ENCODE measurements at places on chromosomes 16 and 17.

DNA sequence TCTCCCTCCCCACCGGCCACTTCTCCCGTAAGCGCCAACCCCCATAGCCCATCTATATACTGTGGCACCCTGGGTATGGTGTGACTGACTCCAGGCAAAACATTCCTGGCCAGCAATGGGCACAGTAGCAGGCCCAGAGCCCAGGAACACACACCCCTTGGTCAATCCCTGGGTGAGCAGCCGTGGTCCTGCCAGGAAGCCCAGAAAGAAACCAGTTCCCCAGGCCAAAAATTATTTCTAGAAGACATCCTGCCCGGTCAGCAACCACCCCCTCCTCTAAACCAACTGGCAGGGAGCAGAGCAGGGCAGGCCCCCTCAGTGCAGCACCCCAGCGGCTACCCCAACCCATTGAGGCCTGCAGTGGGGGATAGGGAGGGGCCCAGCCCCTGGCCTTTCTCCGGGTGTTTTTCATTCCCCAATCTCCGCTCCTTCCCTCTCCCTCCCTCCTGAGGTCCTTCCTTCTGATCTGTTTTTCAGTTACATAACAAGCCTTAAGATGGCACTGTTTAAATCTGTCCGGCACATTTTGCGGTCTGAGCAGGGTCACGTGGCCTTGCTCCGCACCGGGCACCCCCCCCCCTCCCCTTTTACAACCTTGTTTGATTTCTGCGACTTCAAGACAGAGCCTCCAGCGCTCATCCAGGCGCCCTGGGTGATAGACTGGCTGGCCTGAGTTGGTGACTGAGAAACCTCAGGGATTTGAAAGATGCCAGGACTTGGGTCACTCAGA lies 2.0 kb downstream of the NPTX1 start:
- no peak for DNase-seq

- DNase-seq, result no peak
Measured at GRCh38 chr17:6233856-6234255, 163.7 kb downstream of the WSCD1 start.

- DNase-seq, result no peak
Measured at GRCh38 chr16:8632675-8633182, 11.2 kb downstream of the METTL22 start.

DNA sequence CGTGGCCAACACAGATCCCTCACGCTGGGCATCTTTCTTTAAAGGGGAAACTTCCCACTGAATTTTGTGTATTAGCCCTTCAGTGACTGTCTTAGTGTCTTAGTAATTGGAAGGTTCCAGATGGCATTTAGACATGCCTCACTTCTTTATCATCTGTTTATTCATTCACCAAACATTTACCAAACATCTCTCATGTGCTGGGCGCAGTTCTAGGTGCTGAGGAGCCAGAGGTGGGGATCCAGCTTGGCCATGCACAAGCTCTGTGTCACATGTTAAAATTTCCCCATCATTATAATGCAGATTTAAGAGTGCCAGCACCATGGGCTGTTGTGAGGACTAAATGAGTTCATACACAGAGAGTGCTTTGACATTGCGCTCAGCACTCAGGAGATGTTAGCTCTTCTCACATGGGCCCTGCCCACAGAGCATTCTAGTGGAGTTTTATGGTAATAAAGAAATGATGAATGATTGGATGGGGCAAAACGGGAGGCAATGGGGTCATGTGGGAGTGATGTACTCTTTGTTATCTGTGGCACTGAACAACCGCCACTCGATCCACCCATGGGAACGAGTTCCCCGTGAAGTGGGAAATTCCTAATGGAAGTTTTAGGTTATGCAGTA lies 119.7 kb downstream of the SNX29 start:
- DNase-seq, result no peak

All from stimulated activated CD4-positive, alpha-beta T cell treated with anti-CD3 and anti-CD28 coated beads, Interleukin-1b, Interleukin-23, amount 100 ng/mL, for 1 hour (primary cell).